Globus pallidus (tissue), 1 donor: ENCODE measurements at places on chromosomes 12 and 14.

- DNase-seq = no peak
Observed at GRCh38 chr14:78242086-78242485, 71.9 kb downstream of the NRXN3 start.

GRCh38 chr12:114703060-114703493 lies 19.1 kb upstream of the TBX3 start:
- no peak for DNase-seq

DNA sequence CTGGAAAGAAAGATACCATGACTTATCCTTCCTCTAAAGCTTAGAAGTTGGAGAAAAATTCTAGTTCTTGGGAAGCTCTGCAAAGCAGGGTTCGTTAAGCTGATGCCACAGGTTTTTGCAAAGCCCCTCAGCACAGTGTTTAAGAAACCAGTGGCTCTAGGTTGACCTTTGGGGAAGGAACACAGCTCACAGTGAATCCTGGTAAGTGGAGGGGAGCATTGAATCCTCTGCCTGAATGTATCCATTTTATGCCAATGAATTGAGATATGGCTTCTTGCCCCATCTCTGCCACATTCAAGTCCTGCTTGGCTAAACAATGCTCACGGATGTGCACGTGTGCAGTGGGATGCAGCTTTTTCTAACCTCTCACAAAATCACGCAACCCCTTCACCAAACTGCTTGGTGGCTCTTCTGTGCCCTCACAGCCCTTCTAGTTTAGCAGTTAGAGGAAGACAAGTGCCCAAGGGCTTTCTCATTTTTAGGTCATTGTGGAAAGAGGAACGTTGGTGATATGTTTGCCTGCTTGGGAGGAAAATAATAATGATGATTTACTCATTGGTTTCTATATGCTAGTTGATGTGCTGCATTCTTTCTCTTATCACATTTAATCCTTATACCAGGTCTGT lies 111.3 kb downstream of the DAD1 start:
- DNase-seq = no peak

DNA sequence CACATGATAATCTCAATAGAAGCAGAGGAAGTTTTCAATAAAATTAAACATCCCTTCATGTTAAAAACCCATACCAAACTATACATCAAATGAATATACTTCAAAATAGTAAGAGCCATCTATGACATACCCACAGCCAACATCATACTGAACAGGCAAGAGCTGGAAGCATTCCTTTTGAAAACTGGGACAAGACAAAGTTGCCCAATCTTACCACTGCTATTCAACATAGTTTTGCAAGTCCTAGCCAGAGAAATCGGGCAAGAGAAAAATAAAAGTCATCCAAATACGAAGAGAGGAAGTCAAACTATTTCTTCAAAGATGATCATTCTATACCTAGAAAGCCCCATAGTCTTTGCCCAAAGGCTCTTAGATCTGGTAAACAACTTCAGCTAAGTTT lies 454.7 kb upstream of the PRICKLE1 start:
- DNase-seq = no peak

DNA sequence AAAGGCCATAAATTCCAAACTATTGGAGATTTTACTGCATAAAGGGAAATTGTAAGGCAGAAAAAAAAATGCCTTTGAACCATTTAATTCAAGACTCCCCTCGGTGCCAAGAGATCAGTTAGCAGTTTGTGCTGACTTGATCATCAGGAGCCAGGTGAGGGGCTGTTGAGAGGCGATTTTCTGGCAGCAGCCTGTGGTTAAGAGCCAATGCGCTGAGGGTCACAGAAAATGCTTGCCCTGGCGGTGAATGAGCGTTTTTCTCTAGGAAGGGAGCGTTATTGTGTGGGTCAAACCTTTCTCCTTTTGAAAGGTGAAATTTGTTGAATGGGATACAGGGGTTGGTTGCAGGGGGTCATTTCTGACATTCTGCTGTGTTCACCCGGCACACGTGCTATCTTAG lies 4.7 kb downstream of the SRRM4 start:
- DNase-seq = no peak

DNA sequence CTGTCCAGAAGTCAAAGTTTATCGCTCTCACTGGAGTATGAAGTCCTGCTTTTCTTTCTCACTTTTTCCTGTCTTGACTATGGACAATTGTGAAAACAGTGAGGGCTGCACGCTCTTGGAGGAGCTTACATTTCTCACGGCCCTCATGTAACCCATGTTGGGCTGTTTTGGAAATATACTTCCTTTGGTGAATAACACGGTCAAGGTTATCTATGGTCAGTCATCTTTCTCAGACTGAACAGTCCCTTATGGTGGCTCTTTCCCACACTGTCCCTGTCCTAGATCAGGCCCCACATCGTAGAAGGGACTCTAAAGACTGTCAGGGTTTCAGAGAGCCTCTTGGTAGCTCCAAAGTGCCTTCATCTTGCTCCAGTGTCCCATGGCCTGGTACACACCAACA lies 7.2 kb downstream of the CCDC92 start:
- DNase-seq = no peak

DNA sequence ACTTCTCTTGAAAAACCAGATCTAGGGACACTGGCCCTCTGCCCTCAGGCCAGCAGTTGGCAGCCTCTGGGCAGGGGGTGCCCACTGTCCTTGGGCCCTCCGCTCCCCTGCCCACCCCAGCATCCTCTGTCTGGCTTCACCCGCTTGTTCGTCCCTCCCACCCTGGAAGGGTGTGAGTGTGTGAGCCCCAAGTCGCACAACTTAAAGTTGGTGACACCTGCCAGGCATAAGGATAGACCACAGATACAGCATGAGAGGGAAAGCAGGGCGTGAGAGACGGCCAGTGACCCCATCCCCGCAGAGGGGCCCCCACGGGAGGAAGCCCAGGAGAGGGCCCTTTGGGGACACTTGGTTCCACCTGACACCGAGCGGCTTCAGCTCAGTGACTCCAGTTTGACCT lies 23.5 kb upstream of the RIMBP2 start:
- DNase-seq = no peak

DNA sequence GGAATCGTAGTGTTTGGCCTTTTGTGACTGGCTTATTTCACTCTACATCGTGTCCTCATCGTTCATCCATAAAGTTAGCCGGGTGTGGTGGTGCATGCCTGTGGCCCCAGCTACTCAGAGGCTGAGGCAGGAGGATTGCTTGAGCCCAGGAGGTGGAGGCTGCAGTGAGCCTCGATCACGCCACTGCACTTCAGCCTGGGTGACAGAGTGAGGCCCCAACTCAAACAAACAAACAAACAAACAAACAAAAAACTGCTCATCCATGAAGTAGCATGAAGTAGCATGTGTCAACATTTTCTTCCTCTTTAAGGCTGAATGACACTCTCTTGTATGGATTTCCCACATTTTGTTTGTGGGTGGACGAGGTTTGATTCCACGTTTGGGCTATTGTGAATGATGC lies 44.0 kb upstream of the MEG3 start:
- DNase-seq = no peak

- peak; percentile 85 for DNase-seq
Observed at GRCh38 chr14:76780875-76781647, 19.8 kb downstream of the VASH1 start.

DNA sequence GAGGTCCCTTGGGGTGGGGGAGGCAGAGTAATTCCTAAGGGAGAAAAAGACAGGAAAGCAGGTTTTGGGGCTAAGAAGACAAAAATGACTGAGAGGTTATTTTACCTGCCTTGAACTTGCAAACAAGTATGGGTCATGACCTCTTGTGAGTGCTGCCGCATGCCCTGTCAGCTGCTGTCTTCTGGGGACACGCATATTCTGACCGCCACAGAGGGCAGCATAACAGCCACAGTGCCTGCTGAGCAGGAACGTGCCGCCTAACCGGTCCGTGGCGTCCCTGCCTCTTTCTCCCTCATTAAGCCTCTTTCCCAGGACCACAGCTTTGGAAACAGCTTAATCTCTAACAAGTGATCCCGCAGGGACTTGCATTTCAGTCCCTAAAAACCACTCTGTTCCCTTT lies 51.3 kb upstream of the KCNA1 start:
- peak; percentile 46 for DNase-seq

DNA sequence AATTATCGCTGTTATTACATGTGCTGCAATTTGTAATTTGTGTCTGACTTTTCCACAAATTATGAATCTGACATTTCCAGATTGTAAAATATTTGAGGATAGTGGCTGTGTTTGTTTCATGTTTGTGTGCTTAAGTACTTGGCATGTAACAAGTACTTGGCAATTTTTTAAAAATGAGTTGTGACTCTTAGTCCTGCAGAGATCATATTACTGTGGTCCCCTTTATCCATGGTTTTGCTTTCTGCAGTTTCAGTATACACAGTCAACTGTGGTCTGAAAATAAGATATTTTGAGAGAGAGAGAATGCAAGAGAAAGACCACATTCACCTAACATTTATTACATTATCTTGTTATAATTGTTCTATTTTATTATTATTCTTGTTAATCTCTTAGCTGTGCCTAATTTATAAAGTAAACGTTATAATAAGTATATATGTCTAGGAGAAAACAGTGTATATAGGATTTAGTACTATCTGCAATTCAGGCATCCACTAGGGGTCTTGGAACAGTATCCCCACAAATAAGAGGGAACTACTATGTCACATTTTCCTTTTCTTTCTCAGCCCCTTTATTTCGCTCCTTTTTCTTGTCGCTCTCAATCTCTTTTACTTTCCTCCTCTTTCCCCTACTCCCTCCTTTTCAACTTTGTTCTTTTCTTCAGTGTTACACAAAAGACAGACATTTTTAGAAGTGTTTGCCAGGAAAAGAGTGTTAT lies 176.1 kb downstream of the FUT8 start:
- DNase-seq = no peak

- DNase-seq = no peak
Observed at GRCh38 chr12:78005094-78005492, 174.4 kb downstream of the NAV3 start.

DNA sequence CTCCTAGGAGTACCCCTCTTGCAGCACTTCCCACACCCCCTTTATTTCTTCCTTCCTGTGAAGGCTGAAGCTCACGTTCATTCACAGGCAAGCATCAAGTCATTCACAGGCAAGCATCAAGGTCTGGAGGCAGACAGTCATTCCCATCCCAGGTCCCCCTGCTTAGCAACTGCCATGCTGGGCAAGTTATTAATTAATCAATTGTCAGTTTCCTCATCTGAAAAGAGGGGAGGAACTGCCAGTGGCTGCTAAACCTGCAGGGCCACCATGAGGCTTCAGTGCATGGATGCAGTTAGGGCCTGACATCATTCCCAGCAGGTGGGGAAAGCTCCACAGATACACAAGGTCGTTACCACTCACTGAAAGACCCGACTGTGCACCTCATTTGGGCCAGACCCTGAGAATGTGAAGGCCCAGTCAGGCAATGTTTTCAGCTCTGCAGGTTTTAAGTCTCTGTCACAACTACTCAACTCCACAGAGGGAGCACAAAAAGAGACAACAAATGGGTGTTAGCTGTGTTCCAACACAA lies 85.0 kb upstream of the GPR68 start:
- DNase-seq = no peak

DNA sequence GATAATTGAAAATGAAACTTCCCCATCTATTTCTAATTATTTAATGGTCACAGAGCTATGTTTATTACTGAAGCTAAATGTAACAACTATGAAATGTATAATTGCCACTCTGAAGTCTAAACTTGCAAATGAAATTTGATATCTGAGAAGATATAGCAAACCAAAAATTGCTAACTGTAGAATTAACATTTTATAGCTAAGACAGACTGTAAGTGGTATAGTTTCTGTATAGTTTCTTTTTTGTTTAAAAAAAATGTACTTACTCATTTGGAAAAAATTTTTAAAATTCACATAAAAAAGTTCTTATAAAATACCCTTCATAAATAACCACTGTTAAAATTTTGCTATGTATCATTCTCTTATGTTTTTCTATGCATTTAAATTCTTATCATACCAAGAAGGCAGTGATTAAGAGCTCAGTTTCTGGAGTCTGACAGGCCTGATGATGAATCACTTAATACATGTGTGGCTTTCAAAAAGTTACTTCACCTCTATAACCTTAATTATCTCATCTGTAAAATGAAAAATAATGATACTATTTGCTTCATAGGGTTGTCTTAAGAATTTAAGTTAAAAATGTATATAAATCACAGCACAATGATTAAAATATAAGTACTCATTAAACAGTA lies 214.7 kb upstream of the GARIN2 start:
- no peak for DNase-seq

DNA sequence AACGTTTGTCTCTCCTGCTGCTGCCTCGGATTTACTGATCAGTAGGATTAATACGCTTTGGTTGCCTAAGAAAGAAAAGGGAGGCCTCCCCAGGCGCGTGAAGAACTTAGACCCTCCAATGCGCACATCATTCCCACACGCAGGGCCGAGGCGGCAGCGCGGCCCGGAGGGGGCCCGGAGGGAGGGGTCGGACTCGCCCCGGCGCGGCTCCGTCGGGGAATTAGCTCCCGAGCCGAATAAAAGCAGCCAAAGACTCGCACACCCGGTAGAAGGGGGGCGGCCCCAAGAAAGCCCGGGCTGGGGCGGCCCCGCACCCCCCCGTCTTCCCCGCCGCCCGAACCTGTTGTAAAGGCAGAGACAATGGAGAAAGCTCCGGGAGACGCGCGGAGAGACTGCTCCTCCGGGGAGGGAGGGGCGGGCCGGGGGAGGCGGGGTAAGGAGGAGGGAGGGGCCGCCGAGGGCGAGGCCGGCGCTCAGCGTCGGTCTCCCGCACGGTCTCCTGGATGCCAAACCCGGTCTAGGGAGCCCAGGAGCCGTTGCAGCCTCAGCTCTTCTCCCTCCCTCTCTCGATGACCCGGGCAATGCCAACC lies at the start of gene NELL2:
NELL2 (minus strand) TSS at position 362 of the 590 bp plus-strand sequence. CDS start 446 bp downstream, outside the sequence.
- DNase-seq = no peak

- DNase-seq = no peak
Observed at GRCh38 chr14:104393898-104394381, 185.6 kb upstream of the C14orf180 start.

DNA sequence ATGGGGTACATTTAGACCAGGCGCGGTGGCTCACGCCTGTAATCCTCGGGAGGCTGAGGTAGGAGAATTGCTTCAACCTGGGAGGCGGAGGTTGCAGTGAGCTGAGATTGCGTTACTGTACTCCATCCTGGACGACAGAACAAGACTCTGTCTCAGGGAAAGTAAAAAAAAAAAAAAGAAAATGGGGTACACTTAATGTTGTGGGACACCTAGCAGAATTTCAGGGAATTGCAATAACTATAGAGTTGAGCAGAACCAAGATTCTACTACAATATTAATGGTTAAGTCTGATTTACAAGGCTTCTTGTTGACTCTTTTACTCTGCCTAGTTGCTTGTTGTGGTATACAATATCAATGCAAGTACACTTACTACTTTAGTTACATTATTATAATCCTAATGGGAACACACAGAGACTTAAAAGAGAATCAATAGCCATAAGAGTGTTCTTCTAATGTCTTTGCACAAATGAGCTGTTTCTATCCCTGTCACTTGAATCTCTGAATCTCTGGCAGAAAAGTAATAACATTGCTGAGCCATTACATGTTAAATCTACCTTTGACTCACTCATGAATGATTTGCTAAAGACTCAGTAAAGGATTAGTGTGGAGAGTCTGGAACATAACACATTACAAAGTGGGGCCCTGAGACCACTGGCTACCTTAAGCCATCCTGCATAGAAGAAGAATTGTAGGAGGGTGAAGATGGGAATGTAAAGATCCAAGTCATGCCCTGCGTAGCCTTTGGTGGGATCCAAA lies 22.7 kb downstream of the BEST3 start:
- no peak for DNase-seq
